ENCODE measurements at places on chromosomes 11 and 22.

DNA sequence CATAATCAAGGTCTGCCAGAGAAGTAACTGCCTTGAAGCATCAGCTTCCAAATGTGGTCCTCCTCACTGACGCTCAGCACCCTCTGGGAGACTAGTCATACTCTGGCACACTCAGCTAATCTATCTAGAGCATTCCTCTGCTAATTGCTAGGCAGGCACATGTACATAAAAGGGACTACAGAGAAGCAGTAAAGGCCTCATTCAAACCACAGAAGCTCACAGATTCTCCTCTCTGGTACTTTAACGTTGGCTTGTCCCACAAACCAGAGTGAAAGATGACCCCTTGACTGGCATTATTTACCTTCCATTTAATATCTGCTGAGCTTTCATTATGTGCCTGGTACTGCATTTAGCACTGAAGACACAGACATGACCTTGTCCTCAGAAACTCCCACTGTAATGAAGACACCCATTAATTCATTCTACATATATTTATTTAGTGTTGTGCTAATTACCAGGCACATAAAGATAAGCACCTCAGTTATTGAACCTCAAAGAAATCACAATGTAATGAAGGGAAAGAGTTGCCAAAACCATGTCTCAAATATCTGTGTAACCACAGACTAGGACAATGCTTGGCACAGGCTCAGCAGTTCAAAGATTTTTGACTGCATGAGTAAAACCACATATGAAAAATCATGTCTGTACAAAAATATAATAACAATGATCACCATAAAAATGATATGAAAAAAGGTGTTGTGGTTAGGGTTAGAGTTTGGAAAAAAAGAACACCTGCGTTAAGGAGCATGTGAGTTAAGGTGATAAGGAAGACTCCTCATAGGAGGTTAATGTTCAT, 550.4 kb downstream of the DLG2 start:
- peak; percentile 70 for DNase-seq

- DNase-seq, result no peak
Observed at GRCh38 chr22:45006111-45006963, 3.5 kb downstream of the PHF21B start.

DNA sequence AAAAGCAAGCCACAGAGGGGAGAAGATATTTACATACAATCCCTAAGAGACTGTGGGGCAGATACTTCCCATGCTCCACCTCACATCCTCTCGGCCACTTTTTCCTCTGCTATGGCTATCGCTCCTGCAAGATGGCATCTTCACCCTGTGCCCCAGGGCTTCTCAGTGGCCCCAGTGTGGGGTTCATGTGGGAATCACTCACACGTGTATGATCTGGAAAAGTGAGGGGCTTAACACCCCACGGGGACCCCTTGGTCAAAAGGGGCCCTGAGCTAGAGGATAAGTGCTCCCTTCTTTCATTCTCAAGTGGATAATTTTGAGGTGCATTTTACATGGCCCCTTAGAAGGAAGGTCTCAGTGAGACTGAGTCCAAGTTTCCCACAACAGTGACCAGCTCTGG, 28.7 kb downstream of the C11orf58 start:
- DNase-seq, result no peak

GRCh38 chr11:101127699-101128570, 1.7 kb downstream of the PGR start:
- DNase-seq, result no peak

GRCh38 chr11:101096036-101096704, 33.4 kb downstream of the PGR start:
- peak; percentile 42 for DNase-seq

DNA sequence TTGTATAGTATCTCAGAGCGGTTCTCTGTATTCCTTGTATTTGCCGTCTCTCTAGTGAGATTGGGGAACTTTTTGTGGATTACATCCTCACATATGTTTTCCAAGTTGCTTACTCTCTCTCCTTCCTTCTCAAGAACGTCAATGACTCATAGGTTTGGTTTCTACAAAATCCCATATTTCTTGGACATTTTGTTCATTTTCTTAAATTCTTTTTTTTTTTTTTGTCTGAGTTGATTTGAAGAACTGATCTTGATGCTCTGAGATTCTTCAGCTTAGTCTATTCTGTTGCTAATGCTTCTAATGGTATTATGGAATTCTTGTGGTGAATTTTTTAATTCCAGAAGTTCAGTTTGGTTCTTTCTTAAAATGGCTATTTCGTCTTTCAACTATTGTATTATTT, 28.4 kb upstream of the SLN start:
- DNase-seq, result no peak

DNA sequence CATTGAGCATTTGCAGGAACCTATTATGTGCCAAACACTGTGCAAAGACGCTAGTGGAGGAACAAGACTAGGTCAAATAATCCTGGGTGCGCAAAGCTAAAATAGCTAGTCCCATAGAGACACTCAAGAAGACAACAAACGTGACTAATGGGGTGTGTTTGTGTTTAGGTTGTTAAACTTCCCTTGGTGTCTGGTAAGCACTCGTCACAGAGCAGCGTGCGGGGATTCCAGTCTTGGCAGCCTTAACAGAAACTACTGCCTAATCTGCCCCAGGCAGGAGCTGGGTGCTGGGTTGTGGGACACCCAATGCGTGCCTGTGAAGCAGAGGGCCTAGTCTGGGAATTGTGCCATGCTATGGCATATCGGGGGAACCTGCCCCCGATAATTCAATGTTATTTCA, 10.8 kb upstream of the CALCB start:
- no peak for DNase-seq

DNA sequence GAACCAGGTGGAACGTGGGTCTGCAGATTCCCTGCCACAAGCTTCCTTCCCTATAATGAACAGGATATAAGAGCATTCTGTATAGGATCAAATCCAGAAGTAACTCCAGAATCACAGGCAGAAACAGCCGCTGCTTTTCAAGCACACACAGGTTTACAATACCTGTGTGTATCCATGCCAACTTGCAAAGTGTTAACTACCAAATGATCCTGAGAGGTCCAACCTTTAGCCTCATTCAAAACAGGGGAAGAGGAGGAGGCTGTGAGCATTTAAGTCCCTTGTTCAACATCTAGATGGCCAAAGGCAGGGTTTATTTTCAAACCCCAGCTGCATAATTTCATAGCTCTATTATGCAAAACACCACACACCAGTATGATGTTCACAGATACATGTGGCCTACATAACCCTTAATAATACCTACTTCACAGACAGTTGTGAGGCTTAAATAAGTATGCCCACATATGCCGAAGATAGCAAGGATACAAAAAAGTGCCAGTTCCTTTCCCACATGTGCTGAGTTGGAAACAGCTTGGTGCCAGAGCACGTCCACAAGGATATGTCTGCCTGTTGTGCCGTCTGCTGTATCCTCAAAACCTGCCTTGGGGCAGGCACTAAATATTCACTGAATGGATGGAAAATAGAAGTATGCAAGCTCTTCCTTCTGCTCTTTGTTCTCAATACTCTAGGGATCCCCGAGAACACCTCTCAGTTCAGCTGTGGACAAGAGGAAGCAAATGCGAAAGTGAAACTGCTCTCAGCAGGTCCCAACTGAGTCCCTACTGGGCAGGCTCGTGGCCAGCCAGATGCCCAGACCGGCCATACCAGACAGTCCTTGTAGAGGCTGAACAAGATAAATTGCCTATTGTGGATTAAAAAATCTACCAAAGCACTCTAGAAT, 66.8 kb downstream of the LARGE1 start:
- peak; percentile 71 for DNase-seq

- no peak for DNase-seq
Observed at GRCh38 chr11:9146477-9146876, 55.1 kb upstream of the SCUBE2 start.
